Activated CD4-positive, alpha-beta T cell treated with anti-CD3 and anti-CD28 coated beads for 36 hours (primary cell): ENCODE measurements at places on chromosomes 12 and 14. TPM values are rescaled to one million over a fixed set of nuclear protein-coding genes. Genes with fewer than 3 reads are reported as not detected.

DNA sequence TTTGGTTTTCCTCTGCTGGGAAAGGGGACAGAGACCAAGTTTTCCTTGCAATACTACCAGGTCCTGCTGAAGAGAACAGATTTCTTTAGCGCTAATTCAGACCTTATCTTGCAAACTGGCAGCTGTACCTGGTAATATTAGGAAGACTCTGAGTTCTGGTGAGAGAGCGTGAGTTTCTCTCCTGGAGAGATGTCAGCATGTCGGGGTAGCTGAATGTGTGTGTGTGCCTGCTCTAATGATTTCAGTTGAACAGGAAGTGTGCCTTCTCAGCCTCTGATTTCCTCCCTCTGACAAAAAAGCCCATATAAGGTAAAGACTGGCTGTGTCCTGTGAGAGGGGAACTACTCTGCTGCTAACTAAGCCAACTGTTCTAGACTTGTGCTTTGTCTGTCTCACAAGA, 10.3 kb upstream of the ERP27 start:
- H3K36me3 ChIP-seq = peaks cover 76% of the 10 kb centered on the region
- peak overlapping the region; percentile 73 for H3K4me3 ChIP-seq
- peak overlapping the region; percentile 96 for H3K27ac ChIP-seq
- peaks cover 87% of the 10 kb centered on the region for H3K4me1 ChIP-seq

GRCh38 chr12:67698672-67699581, 50.4 kb downstream of the DYRK2 start:
- peak overlapping the region; percentile 32 for H3K4me3 ChIP-seq
- H3K27ac ChIP-seq = peak overlapping the region; percentile 74
- no peaks in the 10 kb centered on the region for H3K27me3 ChIP-seq
- peak; percentile 76 for DNase-seq

DNA sequence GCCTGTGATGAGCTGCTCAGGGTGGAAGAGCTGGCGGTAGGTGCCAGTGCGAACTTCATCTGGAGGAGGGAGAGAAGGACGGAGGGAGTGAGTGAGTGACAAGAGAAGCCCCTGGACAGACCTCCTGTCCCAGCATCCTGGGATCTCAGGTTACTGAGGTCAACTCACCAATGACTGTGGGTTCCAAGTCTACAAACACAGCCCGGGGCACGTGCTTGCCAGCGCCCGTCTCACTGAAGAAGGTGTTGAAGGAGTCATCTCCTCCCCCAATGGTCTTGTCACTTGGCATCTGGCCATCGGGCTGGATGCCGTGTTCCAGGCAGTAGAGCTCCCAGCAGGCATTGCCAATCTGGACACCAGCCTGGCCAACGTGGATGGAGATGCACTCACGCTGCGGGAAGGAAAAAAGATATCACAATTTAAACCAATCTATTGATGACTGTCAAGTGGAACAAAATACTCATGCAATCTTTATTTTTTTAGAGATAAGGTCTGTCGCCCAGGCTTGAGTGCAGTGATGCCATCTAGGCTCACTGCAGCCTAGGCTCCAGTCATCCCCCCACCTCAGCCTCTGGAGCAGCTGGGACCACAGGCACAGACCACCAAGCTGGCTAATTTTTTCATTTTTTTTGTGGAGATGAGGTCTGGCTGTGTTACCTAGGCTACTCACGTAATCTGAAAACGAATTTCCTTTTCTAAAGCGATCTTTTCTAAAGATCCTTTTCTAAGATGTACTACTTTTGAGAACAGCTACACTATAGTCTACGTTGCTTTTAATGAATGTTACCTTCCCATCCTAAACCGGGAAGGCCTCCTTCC, 1.7 kb downstream of the TUBA1B start:
- peak overlapping the region; percentile 99 for H3K4me3 ChIP-seq
- no peaks in the 10 kb centered on the region for H3K27me3 ChIP-seq
- DNase-seq = peak; percentile 20
- H3K4me1 ChIP-seq = peaks cover 44% of the 10 kb centered on the region
- H3K27ac ChIP-seq = peak overlapping the region; percentile 97

- H3K36me3 ChIP-seq = no peaks in the 10 kb centered on the region
- H3K27me3 ChIP-seq = no peaks in the 10 kb centered on the region
- peaks cover 2% of the 10 kb centered on the region for H3K4me1 ChIP-seq
- H3K4me3 ChIP-seq = no peak overlapping the region
These were observed 79.1 kb upstream of the HECTD1 start for GRCh38 chr14:31286456-31287293.

LRRC43 gene
- 0.37 TPM for total RNA-seq

DNA sequence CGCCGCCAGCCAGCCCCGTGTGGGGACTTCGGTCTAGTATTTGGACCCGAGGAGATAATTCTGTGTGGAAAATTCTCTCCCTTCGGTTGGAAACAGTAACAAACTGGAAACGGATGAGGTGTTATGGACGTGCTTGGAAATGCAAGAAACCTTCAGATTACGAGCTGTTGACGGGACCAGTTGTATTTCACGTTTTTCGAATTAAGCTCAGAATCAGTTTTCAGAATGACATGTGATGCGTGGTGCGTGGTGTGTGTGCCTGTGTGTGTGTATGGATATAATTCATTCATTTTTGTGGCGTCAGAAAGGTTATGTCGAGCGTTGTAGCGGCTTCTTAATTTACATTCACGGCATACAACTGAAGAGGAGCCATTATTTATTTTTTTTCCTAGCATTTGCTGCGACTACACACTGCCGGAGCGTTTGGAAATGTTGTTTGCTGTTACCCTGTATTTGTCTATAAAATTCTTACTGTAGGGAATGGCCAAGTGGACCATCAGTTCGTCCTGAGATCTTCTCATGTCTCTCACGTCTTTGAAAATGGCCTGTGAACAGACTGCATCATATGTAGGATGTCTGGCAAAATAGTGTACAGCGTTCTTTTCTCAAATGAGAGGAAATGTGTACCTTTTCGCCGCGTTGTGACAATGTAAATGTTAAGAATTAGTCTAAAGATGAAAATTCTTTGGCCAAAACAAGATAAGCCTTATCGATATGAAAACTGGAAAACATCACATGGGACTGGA, 1.3 kb downstream of the TRAF3 start:
- peaks cover 65% of the 10 kb centered on the region for H3K4me1 ChIP-seq
- H3K4me3 ChIP-seq = peak overlapping the region; percentile 88
- H3K36me3 ChIP-seq = peaks cover 32% of the 10 kb centered on the region
- no peaks in the 10 kb centered on the region for H3K27me3 ChIP-seq
- H3K27ac ChIP-seq = peak overlapping the region; percentile 94

GRCh38 chr14:101962503-101962874, 1.9 kb upstream of the DYNC1H1 start:
- H3K27me3 ChIP-seq = no peaks in the 10 kb centered on the region
- H3K4me3 ChIP-seq = no peak overlapping the region
- H3K4me1 ChIP-seq = peaks cover 26% of the 10 kb centered on the region
- H3K36me3 ChIP-seq = peaks cover 3% of the 10 kb centered on the region

DNA sequence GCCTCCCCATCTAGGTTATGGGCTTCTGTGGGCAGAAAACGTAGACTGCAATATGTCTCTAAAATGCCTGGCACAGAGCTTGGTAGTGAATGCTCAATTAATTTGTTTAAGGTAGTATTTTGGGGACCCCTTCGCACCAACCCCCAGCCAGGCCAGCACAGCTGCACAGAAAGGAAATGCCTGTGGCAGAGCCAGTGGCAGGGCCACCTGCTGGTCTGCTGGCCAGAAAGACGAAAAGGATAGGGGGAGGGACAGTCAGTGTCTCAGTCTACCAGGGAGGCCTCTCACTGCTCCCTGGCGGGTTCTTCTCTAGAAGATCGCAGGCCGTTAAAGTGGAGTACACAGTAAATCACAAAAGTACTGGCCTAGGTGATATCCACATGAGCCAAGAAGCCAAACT, 3.5 kb downstream of the RAB15 start:
- no peak overlapping the region for H3K4me3 ChIP-seq
- no peak for DNase-seq
- peaks cover 17% of the 10 kb centered on the region for H3K4me1 ChIP-seq
- H3K27ac ChIP-seq = peak overlapping the region; percentile 43
- H3K36me3 ChIP-seq = no peaks in the 10 kb centered on the region

GRCh38 chr14:96824283-96824682, 27.1 kb downstream of the VRK1 start:
- no peak overlapping the region for H3K4me3 ChIP-seq
- H3K27me3 ChIP-seq = no peaks in the 10 kb centered on the region
- DNase-seq = no peak
- no peak overlapping the region for H3K27ac ChIP-seq
- peaks cover 26% of the 10 kb centered on the region for H3K4me1 ChIP-seq
- H3K36me3 ChIP-seq = peaks cover 41% of the 10 kb centered on the region

MMP17 gene
- total RNA-seq = not detected

GRCh38 chr14:43525658-43526057, 981.4 kb downstream of the FSCB start:
- no peak overlapping the region for H3K27ac ChIP-seq
- H3K4me1 ChIP-seq = no peaks in the 10 kb centered on the region
- H3K27me3 ChIP-seq = no peaks in the 10 kb centered on the region
- no peak for DNase-seq

GRCh38 chr12:27818401-27818918, 38.4 kb upstream of the MANSC4 start:
- H3K27me3 ChIP-seq = peaks cover 35% of the 10 kb centered on the region
- no peak for DNase-seq

DNA sequence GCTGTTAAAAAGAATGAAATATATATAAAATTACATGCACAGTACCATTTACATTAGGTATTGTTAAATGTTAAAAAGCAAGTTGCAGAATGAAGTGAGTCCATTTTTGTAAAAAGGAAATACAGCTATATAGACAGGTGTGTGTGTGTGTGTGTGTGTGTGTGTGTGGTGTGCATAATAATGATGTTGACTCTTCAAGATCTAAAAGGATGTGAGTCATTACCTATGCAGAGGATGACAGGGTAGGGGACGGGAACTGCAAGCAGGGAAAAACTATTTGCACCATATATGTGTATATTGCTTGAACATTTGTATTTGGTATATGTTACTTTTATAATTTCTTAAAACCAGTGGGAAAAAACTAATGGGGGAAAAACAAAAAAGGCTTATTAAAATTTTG, 3.1 kb downstream of the C14orf39 start:
- no peak for DNase-seq
- no peak overlapping the region for H3K4me3 ChIP-seq
- H3K36me3 ChIP-seq = no peaks in the 10 kb centered on the region
- H3K4me1 ChIP-seq = peaks cover 6% of the 10 kb centered on the region

GRCh38 chr12:121788176-121788818, 5.2 kb downstream of the RHOF start:
- peak overlapping the region; percentile 100 for H3K27ac ChIP-seq
- H3K36me3 ChIP-seq = peaks cover 58% of the 10 kb centered on the region
- DNase-seq = peak; percentile 37
- H3K4me1 ChIP-seq = peaks cover 77% of the 10 kb centered on the region
- H3K4me3 ChIP-seq = peak overlapping the region; percentile 96

DNA sequence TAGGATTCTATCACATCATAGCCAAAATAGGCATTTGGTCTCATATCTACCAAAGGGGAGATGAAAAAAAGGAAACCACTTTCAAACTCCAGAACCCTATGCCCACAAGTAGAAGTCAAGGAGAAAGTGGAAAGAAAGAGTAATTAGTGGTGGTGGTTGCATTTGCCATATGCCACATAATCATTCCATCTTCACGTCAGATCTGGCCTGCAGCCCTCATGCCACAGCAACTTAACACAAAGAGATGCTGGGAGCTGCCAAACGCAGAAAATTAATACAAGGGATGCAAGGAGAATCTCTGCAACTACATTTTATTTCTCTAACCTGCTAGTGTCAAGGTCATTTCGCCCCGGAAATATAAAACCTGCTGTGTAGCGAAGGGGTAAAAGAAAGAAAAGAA, 148.6 kb upstream of the FOXN3 start:
- no peak overlapping the region for H3K4me3 ChIP-seq
- H3K27ac ChIP-seq = no peak overlapping the region
- peaks cover 32% of the 10 kb centered on the region for H3K36me3 ChIP-seq
- DNase-seq = no peak
- peaks cover 51% of the 10 kb centered on the region for H3K4me1 ChIP-seq

DNA sequence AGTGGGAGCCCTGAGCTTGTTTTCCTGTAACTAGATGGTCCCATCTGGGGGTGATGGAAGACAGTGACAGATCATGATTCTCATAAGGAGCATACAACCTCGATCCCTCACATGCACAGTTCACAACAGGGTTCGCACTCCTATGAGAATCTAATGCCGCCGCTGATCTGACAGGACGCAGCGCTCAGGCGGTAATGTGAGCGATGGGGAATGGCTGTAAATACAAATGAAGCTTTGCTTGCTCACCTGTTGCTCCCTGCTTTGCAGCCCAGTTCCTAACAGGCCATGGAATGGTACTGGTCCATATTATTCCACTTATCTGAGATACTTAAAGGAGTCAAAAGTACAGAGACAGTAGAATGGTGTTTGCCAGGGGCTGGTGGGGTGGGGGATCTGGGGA, 9.9 kb upstream of the CEP83 start:
- H3K27ac ChIP-seq = no peak overlapping the region
- no peak for DNase-seq
- H3K4me3 ChIP-seq = no peak overlapping the region
- H3K36me3 ChIP-seq = no peaks in the 10 kb centered on the region

GRCh38 chr14:33393231-33393894, 454.7 kb downstream of the NPAS3 start:
- H3K4me3 ChIP-seq = no peak overlapping the region
- H3K27ac ChIP-seq = no peak overlapping the region
- no peaks in the 10 kb centered on the region for H3K36me3 ChIP-seq
- no peaks in the 10 kb centered on the region for H3K4me1 ChIP-seq
- H3K27me3 ChIP-seq = peaks cover 2% of the 10 kb centered on the region

- H3K27me3 ChIP-seq = no peaks in the 10 kb centered on the region
- H3K4me1 ChIP-seq = no peaks in the 10 kb centered on the region
- no peaks in the 10 kb centered on the region for H3K36me3 ChIP-seq
- peak; percentile 56 for DNase-seq
- no peak overlapping the region for H3K27ac ChIP-seq
- H3K4me3 ChIP-seq = no peak overlapping the region
These were observed 8.9 kb downstream of the AJUBA start for GRCh38 chr14:22973217-22974032.

REC8 gene
- total RNA-seq = 27.7 TPM

OR6C2 gene
- not detected for total RNA-seq

- H3K4me3 ChIP-seq = no peak overlapping the region
- no peak overlapping the region for H3K27ac ChIP-seq
- DNase-seq = no peak
- peaks cover 5% of the 10 kb centered on the region for H3K4me1 ChIP-seq
- H3K36me3 ChIP-seq = no peaks in the 10 kb centered on the region
These were observed 325.1 kb downstream of the DAD1 start for GRCh38 chr14:22263961-22264360.

- no peaks in the 10 kb centered on the region for H3K36me3 ChIP-seq
- peak; percentile 4 for DNase-seq
- H3K27ac ChIP-seq = no peak overlapping the region
- peaks cover 12% of the 10 kb centered on the region for H3K27me3 ChIP-seq
These were observed 129.9 kb downstream of the WIF1 start for GRCh38 chr12:64991121-64991611.

ABCD2 gene
- total RNA-seq = 2.3 TPM

DNA sequence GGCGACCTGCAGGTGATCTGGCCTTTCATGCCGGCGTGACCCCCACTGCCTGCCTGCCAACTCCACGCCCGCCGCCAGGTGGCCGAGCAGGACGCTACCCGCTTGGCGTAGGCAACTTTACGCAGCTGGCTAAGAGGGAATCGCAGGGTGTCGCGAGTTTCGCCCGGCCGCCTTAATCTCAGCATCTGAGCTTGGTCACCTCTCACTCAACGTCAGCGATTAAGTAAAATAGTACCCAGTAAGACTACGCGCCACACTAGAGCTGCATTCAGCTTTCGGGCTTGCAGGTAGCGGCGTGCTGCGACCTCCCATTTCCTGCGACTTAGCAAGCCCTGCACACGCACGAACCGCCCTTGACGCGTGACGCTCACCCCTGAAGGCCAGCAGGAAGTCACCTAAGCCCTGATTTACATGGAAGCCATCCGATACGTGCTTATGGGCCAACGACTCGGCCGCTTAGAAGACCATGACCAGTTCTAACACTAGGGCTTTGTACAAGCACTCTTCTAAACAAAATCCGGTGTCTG, 33.2 kb downstream of the WBP11 start:
- H3K4me3 ChIP-seq = peak overlapping the region; percentile 97
- H3K36me3 ChIP-seq = peaks cover 55% of the 10 kb centered on the region
- H3K27ac ChIP-seq = peak overlapping the region; percentile 99
- H3K27me3 ChIP-seq = no peaks in the 10 kb centered on the region
- DNase-seq = peak; percentile 94
